ENCODE measurements at places on chromosomes 6 and 20. TPM values are rescaled to one million over a fixed set of nuclear protein-coding genes. Genes with fewer than 3 reads are reported as not detected.

GRCh38 chr6:155628306-155628705 lies 172.7 kb upstream of the NOX3 start:
- H3K27ac ChIP-seq: no peak overlapping the region
- H3K4me1 ChIP-seq: peaks cover 16% of the 10 kb centered on the region
- no peaks in the 10 kb centered on the region for H3K36me3 ChIP-seq
- no peak for DNase-seq
- H3K27me3 ChIP-seq: peaks cover 2% of the 10 kb centered on the region
- H3K4me3 ChIP-seq: no peak overlapping the region

Gene C6orf89
- 78.6 TPM for total RNA-seq

GRCh38 chr6:98845211-98846020 lies 11.0 kb downstream of the POU3F2 start:
- H3K27me3 ChIP-seq: peaks cover 44% of the 10 kb centered on the region
- peak; percentile 66 for DNase-seq
- H3K4me3 ChIP-seq: peak overlapping the region; percentile 79
- H3K4me1 ChIP-seq: peaks cover 13% of the 10 kb centered on the region
- no peak overlapping the region for H3K27ac ChIP-seq

Gene VGLL2
- not detected for total RNA-seq

GRCh38 chr20:13294522-13294921 lies 73.4 kb downstream of the ISM1 start:
- peaks cover 8% of the 10 kb centered on the region for H3K27me3 ChIP-seq
- no peaks in the 10 kb centered on the region for H3K36me3 ChIP-seq
- H3K4me1 ChIP-seq: no peaks in the 10 kb centered on the region
- H3K27ac ChIP-seq: no peak overlapping the region

DNA sequence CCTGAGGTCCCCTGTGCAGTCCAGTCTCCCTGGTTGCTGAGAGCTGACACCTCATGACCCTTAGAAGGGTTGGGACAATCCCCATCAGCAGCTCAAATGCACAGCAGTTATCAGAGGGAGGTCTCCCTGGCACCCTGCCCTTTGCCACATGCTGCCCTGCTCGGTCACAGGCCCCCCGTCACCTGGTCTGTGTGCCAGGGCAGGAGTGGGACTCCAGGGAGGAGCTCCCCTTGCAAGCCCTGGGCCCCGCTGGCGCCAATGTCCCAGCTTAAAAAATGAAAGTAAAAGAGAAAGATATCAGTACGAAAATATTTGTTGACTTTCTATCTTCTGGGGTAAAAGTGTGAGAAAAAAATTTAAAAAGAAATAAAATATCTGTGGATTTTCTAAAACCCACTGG lies 68.1 kb upstream of the SLC22A16 start:
- H3K4me3 ChIP-seq: no peak overlapping the region
- no peaks in the 10 kb centered on the region for H3K27me3 ChIP-seq
- no peak for DNase-seq
- peaks cover 42% of the 10 kb centered on the region for H3K36me3 ChIP-seq
- no peak overlapping the region for H3K27ac ChIP-seq
- H3K4me1 ChIP-seq: peaks cover 70% of the 10 kb centered on the region

Gene SLC24A3
- total RNA-seq: not detected

All from HFFc6 (cell line).